Suprapubic skin (tissue), 4 donors: ENCODE measurements at places on chromosomes 16 and 17.
A peak's percentile ranks its signal among the peaks of the same experiment; 100 is the strongest.

DNA sequence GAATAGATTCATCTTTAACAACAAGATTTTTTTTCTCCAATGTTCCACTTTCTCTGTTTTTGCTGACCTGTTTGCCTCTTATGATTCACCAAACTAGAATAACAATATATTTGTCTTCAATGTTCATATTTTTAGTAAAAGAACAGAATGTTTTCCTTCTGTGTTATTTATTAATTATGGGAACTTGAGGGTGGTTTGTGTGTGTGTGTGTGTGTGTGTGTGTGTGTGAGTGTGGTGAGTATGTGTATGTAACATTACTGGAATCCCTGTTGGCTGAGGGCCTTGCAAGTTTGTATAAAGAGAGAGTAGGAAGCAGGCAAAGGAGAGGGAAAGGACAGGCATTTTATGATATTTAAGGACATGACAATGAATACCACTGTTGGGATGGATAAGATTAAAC is 13.8 kb downstream of the STXBP4 start:
- H3K4me1 ChIP-seq, result no peaks in the 10 kb centered on the region
- no peak for DNase-seq
- H3K27ac ChIP-seq, result no peak overlapping the region
- H3K27me3 ChIP-seq, result no peaks in the 10 kb centered on the region
- no peak overlapping the region for H3K4me3 ChIP-seq
- H3K36me3 ChIP-seq, result peaks cover 4% of the 10 kb centered on the region

GRCh38 chr17:75873587-75874322 is 4.6 kb downstream of the TRIM47 start:
- DNase-seq, result no peak
- no peak overlapping the region for H3K4me3 ChIP-seq
- peaks cover 19% of the 10 kb centered on the region for H3K36me3 ChIP-seq
- H3K27ac ChIP-seq, result peak overlapping the region; percentile 90
- no peaks in the 10 kb centered on the region for H3K27me3 ChIP-seq

DNA sequence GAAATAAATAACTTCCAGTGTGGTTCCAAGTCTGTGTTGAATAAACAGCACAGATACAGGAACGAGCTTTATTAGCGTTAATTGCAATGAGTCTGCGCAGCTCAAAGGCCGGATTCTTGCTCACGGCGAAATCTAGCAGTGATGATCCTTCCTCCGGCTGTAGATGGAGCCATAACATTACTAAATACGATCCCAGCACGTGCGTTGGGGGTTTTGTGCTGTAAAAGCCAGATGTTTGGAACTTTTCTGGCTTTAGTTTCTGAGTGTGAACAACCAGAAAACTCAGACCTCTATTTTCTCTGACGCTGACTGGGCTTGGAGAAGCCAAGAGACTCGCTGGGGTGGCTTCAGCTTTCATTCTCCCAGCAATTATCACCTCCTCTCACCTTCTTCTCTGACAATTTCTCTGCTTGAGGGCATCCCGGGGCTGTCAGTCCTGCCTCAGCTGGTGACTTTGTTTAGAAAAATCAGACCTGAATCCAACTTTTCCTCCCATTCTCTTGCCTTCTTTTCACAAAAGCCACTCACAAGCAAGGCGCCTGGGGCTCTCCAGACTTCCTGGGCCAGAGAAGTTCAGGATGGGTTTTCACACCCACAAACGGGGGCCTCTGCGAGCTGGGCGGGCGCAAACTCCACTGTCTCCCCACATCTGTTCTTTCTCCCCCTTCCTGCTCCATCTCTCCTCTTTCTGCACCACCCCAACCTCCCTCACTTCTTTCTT is 47.1 kb upstream of the AKTIP start:
- H3K27ac ChIP-seq, result peak overlapping the region; percentile 23
- peaks cover 2% of the 10 kb centered on the region for H3K27me3 ChIP-seq
- H3K36me3 ChIP-seq, result no peaks in the 10 kb centered on the region
- peak overlapping the region; percentile 6 for H3K4me3 ChIP-seq
- DNase-seq, result peak; percentile 68

DNA sequence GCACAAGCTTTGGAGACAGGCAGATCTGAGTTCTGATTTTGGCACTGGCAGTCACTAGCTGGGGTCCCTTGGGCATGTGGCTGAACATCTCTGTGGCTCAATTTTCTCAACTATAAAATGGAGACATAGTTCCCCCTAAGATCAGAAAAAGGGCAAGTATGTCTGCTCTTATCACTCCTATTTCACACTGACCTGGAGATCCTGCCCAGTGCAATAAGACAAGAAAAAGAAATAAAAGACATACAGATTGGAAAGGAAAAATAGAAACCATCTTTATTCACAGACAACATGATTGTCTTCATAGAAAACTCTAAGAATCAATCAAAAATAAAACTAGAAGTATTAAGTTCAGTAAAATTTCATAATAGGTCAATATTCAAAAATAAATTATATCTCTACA is 56.0 kb upstream of the LHX1 start:
- DNase-seq, result no peak
- H3K27me3 ChIP-seq, result peaks cover 81% of the 10 kb centered on the region
- no peak overlapping the region for H3K27ac ChIP-seq
- no peak overlapping the region for H3K4me3 ChIP-seq
- no peaks in the 10 kb centered on the region for H3K36me3 ChIP-seq
- no peaks in the 10 kb centered on the region for H3K4me1 ChIP-seq

DNA sequence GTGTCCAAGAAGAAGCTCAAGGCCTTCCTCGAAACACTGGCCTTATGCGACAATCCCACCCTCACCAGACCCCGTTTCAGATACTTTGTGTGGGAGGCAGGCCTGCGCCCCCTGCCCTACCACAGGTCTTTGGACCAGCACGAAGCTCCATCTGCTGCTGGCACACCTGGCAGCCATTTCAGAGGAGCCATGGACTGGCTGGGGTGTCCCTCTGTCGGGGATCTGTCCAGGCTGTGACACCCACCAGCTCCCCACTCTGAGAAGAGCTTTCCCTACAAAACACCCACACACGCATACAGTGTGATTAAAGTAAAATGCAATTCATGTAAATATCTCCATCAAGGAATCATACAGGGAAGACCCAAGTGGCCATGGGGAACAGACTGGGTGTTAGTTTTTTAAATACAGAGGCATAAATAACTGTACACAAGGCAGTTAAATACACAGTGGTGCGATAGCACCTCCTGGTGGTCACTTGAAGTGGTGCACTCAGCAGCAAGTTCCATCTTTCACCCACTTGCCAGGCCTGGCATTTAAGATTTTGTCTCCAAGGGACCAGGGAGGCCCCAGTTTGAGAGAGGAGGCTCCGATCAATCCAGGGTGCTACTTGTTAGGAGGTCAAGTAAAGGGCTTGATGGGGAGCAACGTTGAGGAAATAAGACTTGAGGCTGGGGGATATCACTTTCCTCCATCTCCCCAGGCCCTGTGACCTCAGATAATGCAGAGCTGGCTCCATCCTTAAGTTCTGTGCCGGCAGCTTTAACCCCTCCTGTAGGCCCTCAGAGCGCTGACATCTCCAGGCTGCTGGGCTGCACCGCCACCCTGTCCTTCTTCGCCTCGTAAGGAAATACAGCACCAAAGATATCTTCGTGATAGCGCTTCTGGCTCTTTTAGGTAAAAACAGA is 43.6 kb downstream of the NOS2 start:
- H3K36me3 ChIP-seq, result no peaks in the 10 kb centered on the region
- H3K27me3 ChIP-seq, result no peaks in the 10 kb centered on the region
- H3K4me3 ChIP-seq, result no peak overlapping the region
- no peak for DNase-seq

DNA sequence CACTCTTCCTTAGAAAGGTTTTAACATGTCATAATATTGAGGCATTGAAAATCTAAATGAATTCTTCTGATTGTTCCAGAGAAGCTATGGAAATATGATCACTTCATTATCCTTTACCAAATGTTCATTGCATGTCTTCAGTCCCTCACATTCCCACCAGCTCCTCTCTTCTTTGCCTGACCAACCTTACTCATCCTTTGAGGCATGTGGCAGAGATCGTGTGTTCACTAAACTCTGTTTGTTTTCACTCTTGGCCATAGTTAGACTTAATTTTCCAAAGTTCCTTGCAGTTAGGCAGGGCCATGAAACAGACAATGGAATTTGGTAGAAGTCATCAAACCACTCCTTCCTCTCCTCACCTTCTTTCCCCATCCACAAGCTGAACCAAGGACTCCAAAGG is 266.5 kb upstream of the HSBP1 start:
- no peak overlapping the region for H3K27ac ChIP-seq
- H3K4me3 ChIP-seq, result no peak overlapping the region
- H3K4me1 ChIP-seq, result peaks cover 13% of the 10 kb centered on the region
- DNase-seq, result no peak
- H3K36me3 ChIP-seq, result no peaks in the 10 kb centered on the region

GRCh38 chr16:24166661-24167528 is 89.2 kb upstream of the CACNG3 start:
- DNase-seq, result no peak
- no peaks in the 10 kb centered on the region for H3K27me3 ChIP-seq
- H3K4me1 ChIP-seq, result no peaks in the 10 kb centered on the region
- H3K27ac ChIP-seq, result no peak overlapping the region
- no peaks in the 10 kb centered on the region for H3K36me3 ChIP-seq

DNA sequence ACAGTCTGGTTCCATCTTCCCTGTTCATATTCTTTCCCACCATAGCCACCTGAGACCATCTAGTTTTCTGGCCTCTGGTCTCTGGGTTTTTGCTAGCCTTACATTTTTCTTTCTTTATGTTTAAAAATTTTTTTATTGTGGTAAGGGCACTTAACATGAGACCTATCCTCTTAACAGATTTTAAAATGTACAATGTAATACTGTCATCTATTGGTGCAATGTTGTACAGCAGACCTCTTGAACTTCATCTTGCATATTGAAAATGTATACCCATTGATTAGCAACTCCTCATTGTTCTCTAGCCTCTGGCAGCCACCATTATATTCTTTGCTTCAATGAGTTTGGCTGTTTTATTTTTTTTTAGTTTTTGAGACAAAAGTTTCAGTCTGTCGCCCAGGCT is 39.2 kb downstream of the ITGAM start:
- no peaks in the 10 kb centered on the region for H3K4me1 ChIP-seq
- DNase-seq, result no peak
- H3K36me3 ChIP-seq, result no peaks in the 10 kb centered on the region
- no peak overlapping the region for H3K4me3 ChIP-seq

GRCh38 chr16:12573730-12574383 is 229.8 kb downstream of the CPPED1 start:
- peaks cover 13% of the 10 kb centered on the region for H3K36me3 ChIP-seq
- no peak overlapping the region for H3K4me3 ChIP-seq
- H3K27me3 ChIP-seq, result no peaks in the 10 kb centered on the region
- no peak for DNase-seq
- no peaks in the 10 kb centered on the region for H3K4me1 ChIP-seq

GRCh38 chr16:4535627-4536108 is 2.9 kb downstream of the CDIP1 start:
- H3K36me3 ChIP-seq, result no peaks in the 10 kb centered on the region
- H3K4me1 ChIP-seq, result peaks cover 24% of the 10 kb centered on the region
- DNase-seq, result no peak
- peak overlapping the region; percentile 2 for H3K27ac ChIP-seq
- no peaks in the 10 kb centered on the region for H3K27me3 ChIP-seq

- H3K4me3 ChIP-seq, result peak overlapping the region; percentile 23
- no peak for DNase-seq
- H3K27ac ChIP-seq, result no peak overlapping the region
Measured at GRCh38 chr17:37844158-37844976, 79.8 kb upstream of the TBC1D3K start.

DNA sequence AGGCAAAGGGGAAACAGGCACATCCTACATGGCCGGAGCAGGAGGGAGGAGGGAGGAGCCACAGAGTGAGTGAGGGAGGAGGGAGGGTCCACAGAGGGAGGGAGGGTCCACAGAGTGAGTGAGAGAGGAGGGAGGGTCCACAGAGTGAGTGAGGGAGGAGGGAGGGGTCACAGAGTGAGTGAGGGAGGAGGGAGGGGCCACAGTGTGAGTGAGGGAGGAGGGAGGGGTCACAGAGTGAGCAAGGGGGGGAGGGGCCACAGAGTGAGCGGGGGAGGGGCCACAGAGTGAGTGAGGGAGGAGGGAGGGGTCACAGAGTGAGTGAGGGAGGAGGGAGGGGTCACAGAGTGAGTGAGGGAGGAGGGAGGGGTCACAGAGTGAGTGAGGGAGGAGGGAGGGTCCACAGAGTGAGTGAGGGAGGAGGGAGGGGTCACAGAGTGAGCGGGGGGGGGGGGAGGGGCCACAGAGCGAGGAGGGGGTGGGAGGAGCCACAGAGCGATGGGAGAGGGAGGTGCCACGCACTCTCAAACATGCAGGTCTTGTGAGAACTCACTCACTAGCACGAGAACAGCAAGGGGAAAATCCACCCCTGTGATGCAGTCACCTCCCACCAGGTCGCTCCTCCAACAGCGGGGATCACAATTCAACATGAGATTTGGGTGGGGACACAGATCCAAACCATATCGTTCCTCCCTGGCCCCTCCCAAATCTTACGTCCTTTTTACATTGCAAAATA is 24.3 kb upstream of the CDH15 start:
- no peak overlapping the region for H3K27ac ChIP-seq
- H3K27me3 ChIP-seq, result no peaks in the 10 kb centered on the region
- peaks cover 10% of the 10 kb centered on the region for H3K4me1 ChIP-seq
- peaks cover 65% of the 10 kb centered on the region for H3K36me3 ChIP-seq
- DNase-seq, result no peak
- H3K4me3 ChIP-seq, result no peak overlapping the region

DNA sequence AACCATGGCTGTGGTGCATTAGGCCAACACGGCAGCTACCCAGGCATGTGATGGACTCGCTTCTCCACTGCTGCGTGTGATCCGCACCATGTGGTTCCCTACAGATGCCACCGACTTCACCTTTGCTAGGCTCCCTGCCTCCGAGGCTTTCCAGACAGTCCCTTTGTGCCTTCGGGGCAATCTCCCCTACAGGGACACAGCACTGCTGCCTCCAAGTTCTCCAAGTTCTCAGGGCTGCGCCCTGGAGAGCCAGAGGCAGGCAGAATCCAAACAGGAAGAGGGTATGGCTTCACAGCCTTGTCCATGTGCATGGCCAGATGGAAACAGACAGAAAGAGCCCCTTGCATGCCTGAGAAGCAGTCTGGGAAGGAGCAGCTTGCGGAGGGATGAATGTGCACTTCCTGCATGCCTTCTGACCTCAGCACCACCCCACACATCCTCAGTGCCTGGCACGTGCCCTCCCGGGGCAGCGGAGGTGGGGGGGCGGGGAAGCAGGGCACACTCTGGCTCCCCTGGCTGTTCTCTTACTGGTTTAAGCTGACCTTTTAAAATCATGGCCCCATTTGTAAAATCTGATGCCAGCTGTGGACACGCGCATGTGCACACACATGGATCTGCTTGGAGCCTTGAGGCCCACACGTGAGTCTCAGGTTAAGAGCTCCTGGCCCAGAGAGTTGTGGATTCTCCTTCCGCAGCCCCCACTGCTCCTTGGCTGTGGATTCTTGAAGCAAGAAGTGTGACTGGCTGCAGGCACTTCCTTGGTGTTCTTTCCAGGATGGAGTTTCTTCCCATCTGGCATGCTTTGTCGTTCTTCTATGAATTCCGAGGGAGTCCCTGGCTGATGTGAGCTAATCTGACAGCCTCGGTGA is 55.3 kb upstream of the MTSS2 start:
- peak overlapping the region; percentile 28 for H3K27ac ChIP-seq
- peaks cover 31% of the 10 kb centered on the region for H3K36me3 ChIP-seq
- H3K4me3 ChIP-seq, result no peak overlapping the region
- DNase-seq, result no peak
- peaks cover 63% of the 10 kb centered on the region for H3K4me1 ChIP-seq
